ENCODE measurements at places on chromosomes 3 and 15.

GRCh38 chr3:128597900-128598299 lies 52.7 kb downstream of the RPN1 start:
- no peak for DNase-seq
- peaks cover 4% of the 10 kb centered on the region for H3K27me3 ChIP-seq
- H3K36me3 ChIP-seq, result no peaks in the 10 kb centered on the region
- H3K4me3 ChIP-seq, result no peak overlapping the region
- H3K27ac ChIP-seq, result no peak overlapping the region

GRCh38 chr15:90851114-90851513 lies 17.3 kb upstream of the FURIN start:
- peaks cover 69% of the 10 kb centered on the region for H3K4me1 ChIP-seq
- peak overlapping the region; percentile 95 for H3K27ac ChIP-seq
- peak overlapping the region; percentile 1 for H3K4me3 ChIP-seq
- H3K27me3 ChIP-seq, result no peaks in the 10 kb centered on the region
- DNase-seq, result peak; percentile 62
- peaks cover 30% of the 10 kb centered on the region for H3K36me3 ChIP-seq

GRCh38 chr3:150248116-150248887 lies 159.8 kb upstream of the TSC22D2 start:
- H3K36me3 ChIP-seq, result no peaks in the 10 kb centered on the region
- H3K4me3 ChIP-seq, result no peak overlapping the region
- H3K4me1 ChIP-seq, result no peaks in the 10 kb centered on the region
- peaks cover 25% of the 10 kb centered on the region for H3K27me3 ChIP-seq

DNA sequence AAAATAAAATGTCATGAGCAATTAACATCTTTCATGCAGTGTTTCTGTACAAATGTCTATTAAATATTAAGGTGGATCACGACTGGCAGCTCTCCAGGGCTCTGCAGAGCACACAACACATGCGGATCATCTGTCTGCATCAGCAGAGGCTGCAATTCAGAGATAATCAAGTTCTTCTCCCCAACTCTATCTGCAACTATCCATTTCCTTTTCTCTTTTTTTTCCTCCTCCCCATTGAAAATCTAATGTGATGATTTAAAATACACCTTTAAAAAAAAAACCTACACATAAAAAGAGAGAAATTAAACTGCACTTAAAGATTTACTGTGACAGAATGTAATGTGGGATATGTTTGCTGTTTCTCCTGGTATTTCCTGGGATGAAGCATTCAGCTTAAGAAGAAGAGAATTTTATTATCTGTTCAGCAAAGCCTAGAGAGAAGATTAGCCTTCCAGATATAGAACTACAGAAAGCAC lies 352.6 kb upstream of the CCDC54 start:
- DNase-seq, result no peak
- no peaks in the 10 kb centered on the region for H3K27me3 ChIP-seq
- H3K36me3 ChIP-seq, result no peaks in the 10 kb centered on the region
- H3K4me3 ChIP-seq, result no peak overlapping the region
- no peak overlapping the region for H3K27ac ChIP-seq

DNA sequence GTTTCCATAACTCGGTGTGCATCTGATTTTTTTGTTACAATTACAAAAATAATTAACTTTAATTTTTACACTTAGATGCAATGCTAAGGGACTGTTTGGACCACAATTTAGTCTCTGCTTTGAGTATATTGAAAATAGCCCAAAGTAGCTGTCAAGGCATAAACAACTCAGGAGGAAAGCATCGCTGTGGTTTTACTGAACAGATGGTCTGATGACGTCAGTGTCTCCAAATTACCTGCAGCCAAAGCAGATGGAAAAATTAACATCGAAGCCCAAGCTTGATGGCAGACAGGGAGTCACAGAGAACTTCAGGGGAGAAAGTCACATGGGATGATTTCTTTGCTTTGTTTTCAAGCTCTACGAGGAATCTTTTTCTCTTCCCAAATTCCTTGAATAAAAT lies 83.1 kb upstream of the PLCL2 start:
- H3K4me1 ChIP-seq, result peaks cover 24% of the 10 kb centered on the region
- H3K4me3 ChIP-seq, result no peak overlapping the region
- no peak for DNase-seq
- H3K36me3 ChIP-seq, result peaks cover 2% of the 10 kb centered on the region

- no peak overlapping the region for H3K4me3 ChIP-seq
- H3K27ac ChIP-seq, result no peak overlapping the region
- H3K36me3 ChIP-seq, result no peaks in the 10 kb centered on the region
- peaks cover 3% of the 10 kb centered on the region for H3K27me3 ChIP-seq
- no peaks in the 10 kb centered on the region for H3K4me1 ChIP-seq
Measured at GRCh38 chr3:16048435-16049318, 125.8 kb upstream of the GALNT15 start.

- no peak for DNase-seq
- no peak overlapping the region for H3K4me3 ChIP-seq
- H3K27ac ChIP-seq, result no peak overlapping the region
Measured at GRCh38 chr3:127759826-127760225, 62.5 kb downstream of the MGLL start.
